ENCODE measurements at places on chromosomes 16 and 17.

GRCh38 chr16:80752541-80752940, 51.9 kb downstream of the CDYL2 start:
- no peak for DNase-seq

GRCh38 chr16:22210285-22210684, 4.2 kb downstream of the EEF2K start:
- no peak for DNase-seq

- no peak for DNase-seq
These were observed 4.5 kb downstream of the MFSD6L start for GRCh38 chr17:8794636-8795035.

DNA sequence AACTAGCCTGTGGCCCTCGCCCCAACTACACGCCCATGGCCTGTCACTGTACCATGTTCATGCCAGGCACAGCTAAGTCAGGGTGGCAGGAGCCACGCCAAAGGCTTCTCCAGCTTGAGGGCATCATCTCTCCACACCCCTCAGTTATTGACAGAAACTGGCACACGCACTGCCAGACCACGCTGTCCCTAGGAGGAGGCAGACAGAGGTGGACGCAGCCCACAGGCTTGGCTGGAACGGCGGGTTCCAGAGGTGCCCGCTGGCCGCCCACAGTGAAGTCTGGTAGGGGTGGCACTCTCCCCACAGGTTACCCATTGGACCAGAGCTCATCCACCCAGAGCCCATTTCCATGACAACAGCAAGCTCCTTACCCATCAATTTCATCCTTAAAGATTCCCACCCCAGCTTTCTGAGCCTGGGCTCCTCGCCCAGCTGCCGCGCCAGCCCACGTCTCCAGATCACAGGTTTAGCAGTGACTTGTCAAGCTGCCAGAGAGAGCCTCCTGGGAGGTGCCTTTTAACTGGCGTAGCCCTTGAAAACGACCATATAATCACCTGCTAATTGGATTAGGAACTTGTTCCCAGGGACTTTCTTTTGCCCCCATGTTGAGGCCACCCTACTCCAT, 27.9 kb downstream of the RPRML start:
- DNase-seq = no peak

All from activated CD8-positive, alpha-beta memory T cell treated with anti-CD3 and anti-CD28 coated beads for 1 hour (primary cell).